ENCODE measurements at places on chromosomes 6 and 20.

DNA sequence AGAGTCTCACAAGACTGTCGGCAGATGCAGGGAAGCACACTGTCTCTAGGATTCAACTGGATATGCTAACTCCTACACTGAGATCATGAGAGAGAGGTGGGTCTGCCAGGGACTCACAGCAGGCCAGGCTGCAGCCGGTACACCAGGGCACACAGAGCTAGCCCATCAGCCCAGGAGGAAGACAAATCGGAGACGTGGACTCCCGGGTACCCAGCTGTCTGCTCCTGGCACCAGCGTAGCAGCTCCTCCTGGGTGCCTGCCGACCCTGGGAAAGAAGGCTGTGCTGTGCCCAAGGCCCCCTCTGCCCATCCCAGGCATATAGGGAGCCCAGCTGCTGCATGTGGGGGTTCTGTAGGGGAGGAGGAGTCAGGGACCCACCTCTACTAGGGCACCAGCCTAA lies 7.0 kb downstream of the MICAL1 start:
- no peak for DNase-seq

GRCh38 chr6:169689287-169689686 lies 12.5 kb downstream of the WDR27 start:
- no peak for DNase-seq

DNA sequence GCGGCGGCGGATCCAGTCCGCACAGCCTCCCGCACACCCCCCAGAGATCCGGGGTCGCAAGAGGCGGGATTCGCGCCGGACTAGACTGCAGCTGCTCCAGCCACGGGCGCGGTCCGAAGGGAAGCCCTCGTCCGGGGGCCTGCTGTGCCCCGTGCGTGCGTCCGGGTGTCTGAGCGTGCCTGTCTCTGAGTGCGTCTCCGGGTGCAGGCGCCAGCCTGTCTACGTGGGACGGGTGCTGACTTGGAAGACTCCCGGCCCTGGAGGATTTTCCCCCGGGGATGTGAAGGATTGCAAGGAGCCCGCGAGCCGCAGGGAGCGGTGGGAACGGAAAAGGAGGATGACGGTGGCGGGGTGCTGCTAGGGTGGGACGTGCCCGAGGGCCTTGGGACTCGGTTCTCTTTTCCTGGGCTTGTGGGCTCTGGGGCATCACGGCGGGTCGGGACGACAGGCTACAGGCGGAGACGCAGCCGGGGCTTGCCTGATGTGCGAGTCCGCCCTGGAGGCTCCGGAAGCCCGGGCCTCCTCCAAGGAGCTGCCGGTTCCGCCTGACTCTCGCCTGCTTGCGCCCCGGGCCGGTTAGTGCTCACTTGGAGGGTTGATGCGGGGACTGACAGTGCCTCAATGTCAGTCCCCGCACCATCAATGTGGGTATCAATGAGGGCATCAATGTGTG lies 5.7 kb downstream of the MAFB start:
- DNase-seq = no peak

GRCh38 chr6:164378330-164378729 lies 931.1 kb downstream of the C6orf118 start:
- no peak for DNase-seq

DNA sequence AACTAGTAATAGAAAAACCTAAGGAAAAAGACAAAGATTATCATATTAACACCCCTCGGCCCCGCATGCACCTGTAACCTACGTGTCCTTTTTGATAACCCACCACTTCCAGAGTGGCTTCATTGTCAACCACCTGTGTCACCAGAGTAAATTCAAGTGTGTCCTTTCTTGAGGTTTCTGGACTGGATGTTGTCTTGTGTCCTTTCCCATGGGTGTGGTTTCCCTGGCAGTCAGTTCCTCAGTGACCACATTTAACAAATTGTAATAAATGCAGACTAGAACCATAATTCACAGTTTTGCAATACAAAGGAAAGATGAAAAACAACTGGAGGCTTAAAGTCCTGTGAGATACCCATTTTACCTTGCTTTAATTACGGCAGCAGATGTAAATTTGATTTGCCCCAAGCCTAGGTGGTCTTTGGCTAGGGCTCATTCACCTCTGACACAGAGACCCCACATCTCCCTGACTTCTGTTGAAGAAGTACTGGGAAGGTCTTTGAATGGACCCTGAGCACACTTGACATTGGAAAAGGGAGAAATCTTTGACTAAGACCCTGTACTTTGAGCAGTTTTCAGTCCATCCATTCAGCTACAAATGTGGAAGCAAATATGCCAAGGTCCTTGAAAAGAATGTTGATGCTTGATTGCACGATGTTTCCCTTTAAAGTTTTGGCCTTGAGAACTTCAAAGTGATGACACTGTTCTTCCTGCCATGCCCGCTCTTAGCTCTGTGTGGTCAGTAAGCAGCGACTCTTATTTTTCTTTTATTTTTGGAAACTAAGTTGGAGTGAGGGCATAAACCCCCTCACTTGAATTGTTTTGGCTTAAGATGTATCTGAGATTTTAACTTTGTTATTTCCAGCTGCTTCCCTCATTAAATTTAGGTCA lies 232.4 kb downstream of the UST start:
- DNase-seq = no peak

GRCh38 chr6:37239950-37240713 lies 17.4 kb upstream of the TBC1D22B start:
- peak; percentile 54 for DNase-seq

GRCh38 chr6:112502351-112503090 lies 155.4 kb downstream of the RFPL4B start:
- DNase-seq = peak; percentile 19

Data from SK-MEL-5 (cell line).